CD8-positive, alpha-beta memory T cell (primary cell): ENCODE measurements at places on chromosomes 1 and 21. TPM values are rescaled to one million over a fixed set of nuclear protein-coding genes. Genes with fewer than 3 reads are reported as not detected.

DNA sequence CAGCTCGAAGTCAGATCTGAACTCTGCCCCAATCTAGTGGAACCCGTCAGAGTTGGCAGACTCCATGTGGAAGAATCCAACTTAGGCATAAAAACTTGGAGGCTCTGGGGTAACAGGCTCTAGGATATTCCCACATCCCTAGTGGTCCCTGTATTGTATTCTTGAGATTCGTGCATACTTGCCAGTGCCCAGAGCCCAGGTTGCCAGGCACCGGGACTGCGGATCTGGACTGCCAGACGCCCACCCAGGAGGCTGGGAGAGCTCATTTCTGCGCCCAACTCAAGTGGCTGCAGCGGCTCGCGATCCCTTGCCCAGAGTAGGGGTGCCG, 1.1 kb downstream of the GRIK1 start:
- no peak overlapping the region for H3K4me3 ChIP-seq
- H3K27ac ChIP-seq = no peak overlapping the region
- no peaks in the 10 kb centered on the region for H3K27me3 ChIP-seq
- no peak for DNase-seq
- no peaks in the 10 kb centered on the region for H3K4me1 ChIP-seq

Gene LCE3D
- total RNA-seq = not detected

Gene BRINP2
- total RNA-seq = not detected

Gene PDZK1
- total RNA-seq = not detected

DNA sequence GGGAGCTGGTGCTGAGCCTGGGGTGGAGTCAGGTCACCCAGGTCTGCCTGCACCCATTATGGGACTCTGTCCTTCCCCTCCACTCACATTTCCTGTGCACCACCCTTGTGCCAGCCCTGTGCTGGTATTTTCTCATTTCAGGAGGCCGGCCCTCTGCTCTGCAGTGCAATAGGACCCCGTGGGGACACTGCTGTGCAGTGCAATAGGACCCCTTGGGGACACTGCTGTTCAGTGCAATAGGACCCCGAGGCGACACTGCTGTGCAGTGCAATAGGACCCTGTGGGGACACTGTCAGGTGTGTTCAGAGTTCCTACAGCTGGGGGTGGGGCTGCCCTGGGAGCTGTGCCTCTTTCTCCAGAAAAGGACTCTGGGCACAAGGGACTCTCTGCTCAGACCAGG, 36.2 kb upstream of the DMBX1 start:
- H3K27me3 ChIP-seq = peaks cover 10% of the 10 kb centered on the region
- no peak overlapping the region for H3K4me3 ChIP-seq
- no peak overlapping the region for H3K27ac ChIP-seq
- H3K4me1 ChIP-seq = no peaks in the 10 kb centered on the region
- H3K36me3 ChIP-seq = no peaks in the 10 kb centered on the region

DNA sequence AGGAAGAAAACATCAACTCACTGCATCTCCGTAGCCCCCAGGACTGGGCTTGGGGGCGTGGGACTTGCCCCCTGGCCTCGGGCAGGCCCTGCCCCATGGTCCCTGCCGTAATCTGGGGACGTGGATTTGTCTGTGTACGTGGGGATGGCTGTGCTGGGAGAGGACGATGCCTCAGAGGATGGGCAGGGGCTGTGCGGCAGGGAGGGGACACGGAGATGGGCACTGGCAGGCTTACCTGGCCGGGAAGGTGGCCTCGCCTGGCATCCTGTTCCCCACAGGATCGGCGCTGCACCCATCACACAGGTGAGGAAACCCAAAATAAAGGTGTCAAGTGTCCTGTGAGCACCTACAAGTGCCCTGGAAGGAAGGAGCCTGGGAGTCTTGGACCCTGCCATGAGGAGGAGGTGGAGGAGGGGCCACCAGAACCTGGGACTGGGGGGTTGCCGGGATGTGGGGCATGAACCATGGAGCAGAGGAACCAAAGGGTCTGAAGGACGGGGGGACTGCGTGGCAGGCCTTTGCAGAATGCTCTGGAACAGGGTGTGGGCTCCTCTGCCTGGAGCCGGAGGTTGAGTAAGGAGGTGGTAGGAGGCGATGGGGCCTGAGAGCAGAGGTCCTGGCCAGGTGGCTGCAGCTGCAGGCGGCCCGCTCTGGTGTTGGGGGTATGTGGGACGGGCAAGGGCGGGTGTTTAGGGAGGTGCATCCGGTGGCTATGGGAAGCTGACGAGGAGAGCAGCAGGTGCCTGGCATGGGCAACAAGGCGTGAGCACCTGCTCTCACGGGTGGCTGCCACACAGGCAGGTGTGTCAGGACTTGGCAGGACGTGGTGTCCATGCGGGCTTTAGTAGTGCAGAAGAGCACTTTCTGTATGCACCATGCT, 27.8 kb upstream of the LRRC3 start:
- DNase-seq = no peak
- H3K27ac ChIP-seq = no peak overlapping the region
- no peaks in the 10 kb centered on the region for H3K36me3 ChIP-seq
- H3K4me1 ChIP-seq = no peaks in the 10 kb centered on the region
- H3K4me3 ChIP-seq = no peak overlapping the region
- no peaks in the 10 kb centered on the region for H3K27me3 ChIP-seq

- H3K36me3 ChIP-seq = no peaks in the 10 kb centered on the region
- H3K27ac ChIP-seq = no peak overlapping the region
- DNase-seq = no peak
- no peaks in the 10 kb centered on the region for H3K4me1 ChIP-seq
- H3K4me3 ChIP-seq = no peak overlapping the region
These were observed 46.8 kb downstream of the TYW3 start for GRCh38 chr1:74779750-74780149.

- H3K4me3 ChIP-seq = no peak overlapping the region
- H3K36me3 ChIP-seq = no peaks in the 10 kb centered on the region
- no peaks in the 10 kb centered on the region for H3K4me1 ChIP-seq
- no peaks in the 10 kb centered on the region for H3K27me3 ChIP-seq
These were observed 21.3 kb upstream of the FCRL2 start for GRCh38 chr1:157798211-157798610.

DNA sequence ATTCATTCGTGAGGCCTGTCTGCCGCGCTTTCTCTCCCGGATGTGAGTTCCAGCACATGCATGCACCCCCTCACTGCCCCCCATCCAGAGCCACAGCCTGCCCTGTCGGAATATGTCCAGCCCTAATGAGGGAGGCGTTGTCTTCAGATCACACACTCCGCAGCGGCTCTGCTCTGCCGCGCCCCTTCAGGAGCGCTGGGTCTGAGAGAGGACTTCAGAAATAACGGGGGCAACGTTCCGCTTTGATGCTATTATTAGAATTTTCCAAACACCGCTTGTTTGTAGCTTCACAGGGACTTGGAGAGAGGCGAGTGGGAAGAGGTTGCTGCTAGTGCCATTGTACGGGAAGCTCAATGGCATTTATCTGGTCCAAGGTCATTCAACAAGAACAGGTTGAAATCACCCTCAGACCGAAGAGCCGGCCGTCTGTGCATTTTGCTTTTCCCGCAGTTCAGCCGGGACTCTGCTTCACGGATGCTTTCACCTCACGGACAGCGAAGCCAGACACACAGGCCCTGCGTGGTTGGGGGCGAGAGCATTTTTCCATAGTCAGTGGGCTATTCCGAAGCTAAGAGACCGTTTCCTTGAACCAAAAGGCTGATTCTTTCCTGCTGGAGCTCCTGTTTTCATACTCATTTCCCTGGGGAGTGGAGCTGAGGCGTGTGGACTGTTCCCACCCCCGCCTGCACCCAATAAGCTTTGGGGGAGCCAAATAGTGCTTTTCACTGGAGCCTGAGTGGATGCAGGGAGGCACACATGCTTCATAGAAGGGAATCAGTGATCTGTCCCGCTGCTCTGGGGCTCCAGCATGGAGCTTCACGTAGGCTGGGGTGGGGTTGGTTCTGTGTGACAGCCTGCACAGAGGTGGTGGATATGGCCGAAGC, 69.7 kb downstream of the GALNT2 start:
- no peaks in the 10 kb centered on the region for H3K4me1 ChIP-seq
- no peaks in the 10 kb centered on the region for H3K27me3 ChIP-seq
- no peaks in the 10 kb centered on the region for H3K36me3 ChIP-seq
- no peak overlapping the region for H3K27ac ChIP-seq

DNA sequence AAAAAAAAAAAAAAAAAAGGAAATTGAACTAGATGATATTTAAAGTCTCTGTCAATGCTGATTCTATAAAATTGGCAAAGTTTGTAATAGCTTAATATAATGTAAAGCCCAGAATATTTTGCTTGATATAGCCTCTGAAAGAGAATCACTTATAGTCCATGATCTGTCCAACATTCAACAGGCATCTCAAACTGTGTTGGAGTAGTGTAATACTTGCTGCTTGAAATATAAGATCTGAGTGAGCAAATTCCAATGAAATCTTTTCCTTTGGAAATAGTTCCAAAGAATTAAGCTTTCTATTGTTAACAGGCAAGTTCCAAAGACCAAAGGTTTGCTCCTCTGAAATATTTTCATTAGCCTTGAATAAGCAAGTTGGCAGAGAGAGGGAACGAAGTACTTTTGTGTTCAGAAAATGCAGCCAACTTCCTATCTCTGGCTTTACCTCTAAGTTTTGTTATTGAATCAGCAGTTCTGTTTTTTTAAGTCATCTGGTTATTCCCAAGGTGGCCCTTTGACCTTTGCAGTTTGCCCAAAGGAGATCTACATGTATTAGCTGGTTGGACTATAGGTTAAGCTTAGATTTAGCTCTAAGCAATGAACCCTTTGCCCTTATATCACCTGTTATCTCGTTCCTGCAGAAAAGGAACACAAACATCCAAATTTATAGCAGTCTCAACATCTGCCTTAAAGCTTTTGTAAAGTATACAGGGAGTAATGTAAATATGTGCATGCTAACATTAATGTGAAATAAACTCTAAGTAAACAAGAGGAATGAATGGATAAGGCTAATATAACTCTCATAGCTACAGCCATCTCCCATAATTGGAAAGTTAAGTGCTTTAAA, 24.4 kb upstream of the CEP350 start:
- DNase-seq = no peak
- no peaks in the 10 kb centered on the region for H3K27me3 ChIP-seq

- H3K4me3 ChIP-seq = no peak overlapping the region
- no peak overlapping the region for H3K27ac ChIP-seq
- H3K36me3 ChIP-seq = no peaks in the 10 kb centered on the region
- DNase-seq = no peak
- H3K4me1 ChIP-seq = no peaks in the 10 kb centered on the region
These were observed 807.1 kb upstream of the PRMT6 start for GRCh38 chr1:106249365-106249764.

GRCh38 chr21:14545906-14546480, at the start of gene SAMSN1:
Gene SAMSN1, minus strand, starts transcription at chr21:14546315. Its CDS starts 54 bp downstream, at chr21:14546261.
- peak within 1 kb of the TSS; percentile 77 for H3K27ac ChIP-seq
- peak within 1 kb of the TSS; percentile 54 for H3K4me3 ChIP-seq
- H3K36me3 ChIP-seq = no peaks in the 10 kb centered on the region
- peaks cover 39% of the 10 kb centered on the region for H3K4me1 ChIP-seq
- no peaks in the 10 kb centered on the region for H3K27me3 ChIP-seq
